Stimulated activated CD4-positive, alpha-beta T cell treated with anti-CD3 and anti-CD28 coated beads, Interleukin-1b, Interleukin-23, amount 100 ng/mL, for 24 hours (primary cell): ENCODE measurements at places on chromosomes 5 and 9.

DNA sequence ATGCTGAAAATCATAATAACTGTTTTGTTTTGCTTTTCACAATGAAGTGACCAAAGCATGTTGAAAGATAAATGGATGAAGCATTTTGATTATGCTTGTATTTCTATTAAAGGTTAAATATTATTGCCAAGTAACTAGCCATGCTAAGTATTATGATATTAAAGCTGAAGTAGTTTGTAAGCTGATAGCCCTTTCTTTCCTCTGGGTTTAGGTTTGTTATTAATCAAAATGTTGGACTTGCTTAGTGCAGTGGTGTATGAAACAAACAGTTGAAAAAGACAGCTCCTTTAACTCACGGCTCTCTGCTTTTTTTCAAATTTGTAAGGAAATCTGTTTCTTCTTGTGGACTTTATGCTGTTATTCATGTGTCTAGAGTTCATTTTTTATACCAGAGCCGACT, 246.0 kb downstream of the CWC27 start:
- DNase-seq: no peak

GRCh38 chr5:90902651-90903386, 344.2 kb downstream of the ADGRV1 start:
- no peak for DNase-seq

- DNase-seq: no peak
Observed at GRCh38 chr9:76603448-76603895, 144.5 kb downstream of the GCNT1 start.

DNA sequence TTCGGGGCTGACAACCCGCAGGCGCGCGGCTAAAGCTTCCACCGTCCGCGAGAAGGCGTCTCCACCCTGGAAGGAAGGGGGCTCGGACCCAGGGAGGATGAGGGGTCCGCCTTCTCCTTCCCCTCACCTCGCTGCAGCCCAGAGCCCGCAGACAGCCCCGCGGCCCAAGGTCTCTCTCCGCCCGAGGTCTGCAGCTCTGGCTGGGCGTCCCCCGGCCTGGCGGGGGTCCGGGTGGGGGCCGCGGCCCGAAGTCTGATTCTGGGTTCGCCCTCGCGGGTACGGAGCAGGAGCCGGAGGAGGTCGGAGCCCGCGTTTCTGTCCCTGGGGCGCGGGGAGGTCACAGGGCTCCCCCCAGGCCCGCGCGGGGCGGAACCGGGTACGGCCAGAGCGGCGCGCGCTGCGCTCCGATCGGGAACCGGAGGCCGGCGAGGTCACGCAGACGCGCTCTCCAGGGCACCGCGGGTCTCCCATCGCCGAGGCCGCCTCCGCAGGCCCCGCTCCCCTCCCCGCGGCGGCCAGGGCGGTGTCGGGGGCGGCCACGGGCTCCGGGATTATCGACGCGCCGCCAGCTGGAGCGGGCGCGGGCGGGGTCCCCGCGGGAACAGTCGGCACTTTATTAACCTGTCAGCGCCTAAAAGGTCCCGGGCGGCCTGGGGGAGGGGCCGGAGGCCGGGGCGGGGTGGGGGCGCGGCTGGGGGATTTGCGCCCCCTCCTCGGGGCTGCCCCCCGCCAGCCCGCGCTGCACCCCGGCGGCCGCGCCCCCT, 11.6 kb downstream of the LHX3 start:
- DNase-seq: no peak

GRCh38 chr5:54601411-54602230, 84.1 kb downstream of the SNX18 start:
- DNase-seq: no peak

DNA sequence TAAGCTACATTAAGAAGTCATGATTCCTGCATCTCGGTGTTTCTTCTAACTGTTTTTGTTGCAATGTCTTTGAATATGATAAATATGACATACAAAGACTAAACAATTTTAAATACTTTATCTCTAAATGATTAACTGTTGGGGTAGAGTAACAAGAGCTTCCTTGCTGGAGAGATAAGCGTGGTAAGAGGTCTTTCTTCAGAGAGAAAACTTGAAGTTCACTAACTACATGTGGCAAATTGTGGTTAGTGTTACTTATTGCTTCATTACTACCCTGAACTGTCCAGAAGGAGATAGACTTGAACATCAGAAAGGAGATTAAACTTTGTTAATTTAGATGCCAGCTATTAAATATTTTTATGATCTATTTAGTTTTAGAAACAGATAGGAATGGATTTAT, 7.0 kb upstream of the ARSB start:
- DNase-seq: no peak

DNA sequence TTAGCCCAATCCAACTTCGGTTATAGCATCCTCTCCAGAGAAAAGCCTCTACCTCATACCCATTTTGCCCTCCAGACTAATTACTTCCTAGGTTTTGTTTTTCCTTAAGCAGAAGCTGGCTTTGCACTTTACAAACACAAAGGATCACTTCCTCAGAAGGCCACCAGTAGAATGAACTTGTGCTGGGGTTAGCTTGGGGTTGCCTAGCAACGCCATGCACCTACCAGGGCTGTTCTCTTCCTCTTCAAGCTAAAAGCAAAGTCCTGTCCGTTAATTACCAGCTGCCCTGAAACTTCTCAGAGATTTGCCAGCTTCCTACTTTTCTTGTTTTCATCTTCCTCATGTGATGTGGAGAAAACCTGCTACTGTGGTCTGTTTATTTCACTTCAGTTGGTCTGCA, 132.0 kb upstream of the WWC1 start:
- no peak for DNase-seq

DNA sequence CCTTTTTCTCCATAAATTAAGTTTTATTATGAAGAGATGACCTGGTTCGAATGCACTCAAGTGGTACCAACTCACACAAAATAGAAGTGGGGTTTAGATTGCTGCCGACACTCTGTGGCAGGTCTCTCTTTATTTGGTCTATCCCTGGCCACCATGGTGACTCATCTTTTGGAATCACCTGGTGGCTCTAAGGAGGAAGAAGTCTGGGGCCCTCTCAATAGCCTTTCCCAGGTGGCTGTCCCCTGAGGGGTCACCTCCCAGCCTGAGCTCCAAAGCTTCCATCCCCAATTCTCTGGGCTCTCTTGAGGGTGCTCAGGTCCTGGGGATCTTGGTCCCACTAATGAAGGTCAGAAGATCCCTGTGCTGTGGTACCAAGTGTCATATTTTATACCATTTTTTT, 136.8 kb downstream of the MVB12B start:
- no peak for DNase-seq

- no peak for DNase-seq
Observed at GRCh38 chr9:111926421-111926875, 29.8 kb downstream of the UGCG start.

DNA sequence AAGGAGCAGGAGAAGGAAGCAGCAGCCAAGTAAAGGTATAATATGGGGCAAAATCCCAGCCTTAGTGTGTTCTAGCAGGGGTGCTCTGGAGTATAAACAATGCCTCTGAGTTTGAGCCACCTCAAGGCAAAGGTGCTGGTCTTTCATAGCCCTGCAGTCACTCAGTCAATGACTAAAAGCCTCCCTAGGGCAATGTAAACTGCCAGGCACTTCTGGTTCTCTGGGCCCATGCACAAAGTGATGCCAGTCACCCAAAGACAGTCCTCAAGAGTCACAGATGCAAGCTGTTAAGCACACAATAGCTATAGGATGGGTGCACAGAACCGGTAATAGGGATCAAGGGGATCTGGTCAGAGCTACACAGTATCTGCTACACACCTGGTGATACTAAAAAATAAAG, 12.6 kb downstream of the ZBTB5 start:
- no peak for DNase-seq

DNA sequence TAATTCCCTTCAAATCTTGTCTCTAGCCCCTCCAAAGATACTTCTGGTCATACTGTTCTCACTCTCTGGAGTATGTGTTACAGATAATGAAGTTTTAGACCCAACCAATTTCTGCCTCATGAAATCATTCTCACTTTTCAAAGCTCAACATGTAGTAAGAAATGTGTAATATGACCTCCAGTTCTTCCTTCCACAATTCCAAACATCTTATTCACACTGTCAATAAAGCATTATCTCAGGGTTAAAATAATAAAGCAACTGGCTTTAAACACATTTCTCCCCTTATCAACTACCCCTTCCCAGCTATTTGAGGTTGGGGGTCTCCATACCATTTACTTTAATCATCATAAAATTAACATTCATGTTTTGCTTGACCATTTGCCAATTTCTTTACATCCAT, 654.1 kb downstream of the RAB3C start:
- DNase-seq: no peak

- no peak for DNase-seq
Observed at GRCh38 chr9:93030642-93031628, 27.6 kb upstream of the SUSD3 start.

DNA sequence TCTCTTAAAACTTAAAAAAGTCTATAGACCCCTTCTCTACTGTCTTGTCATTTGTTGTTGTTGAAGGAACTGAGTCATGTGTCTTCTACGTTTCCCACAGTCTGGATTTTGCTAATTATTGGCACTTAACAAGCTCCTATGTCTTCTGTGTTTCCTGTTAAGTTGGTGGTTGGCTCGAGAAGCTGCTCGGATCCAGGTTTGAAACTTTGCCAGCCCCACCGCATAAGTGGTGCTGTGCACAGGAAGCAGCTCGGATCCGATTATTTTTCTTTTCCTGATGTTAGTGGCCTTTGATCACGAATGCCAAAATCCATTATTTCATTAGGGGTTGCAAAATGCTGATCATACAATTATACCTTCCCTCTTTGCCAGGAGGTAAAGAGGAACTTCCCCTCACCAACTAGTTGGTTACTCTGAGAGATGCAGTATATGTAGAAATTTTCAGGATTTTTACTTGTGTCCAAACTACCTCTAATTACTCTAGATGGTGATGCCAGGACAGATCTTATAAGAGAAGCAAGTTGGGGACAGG, 186.5 kb downstream of the NSG2 start:
- no peak for DNase-seq

GRCh38 chr9:77935974-77936373, 95.6 kb downstream of the GNAQ start:
- no peak for DNase-seq

DNA sequence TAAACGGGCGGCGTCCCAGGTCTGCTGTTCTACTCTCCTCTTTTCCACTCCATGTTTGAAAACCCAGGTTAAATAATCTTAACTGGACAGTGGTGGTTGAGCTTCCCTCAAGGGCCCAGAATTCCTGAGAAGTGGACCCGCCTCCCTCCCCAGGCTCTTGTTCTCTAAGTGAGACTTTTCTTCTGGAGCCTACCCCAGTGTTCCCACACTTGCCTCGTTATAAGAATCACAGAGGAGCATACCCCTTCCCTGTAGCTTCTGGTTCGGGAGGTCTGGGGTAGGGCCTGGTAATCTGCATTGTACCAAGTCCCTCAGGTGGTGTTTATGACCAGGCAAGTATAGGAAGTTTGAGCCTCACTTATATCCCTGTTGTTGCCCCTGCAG, 12.0 kb downstream of the PSD2 start:
- no peak for DNase-seq

DNA sequence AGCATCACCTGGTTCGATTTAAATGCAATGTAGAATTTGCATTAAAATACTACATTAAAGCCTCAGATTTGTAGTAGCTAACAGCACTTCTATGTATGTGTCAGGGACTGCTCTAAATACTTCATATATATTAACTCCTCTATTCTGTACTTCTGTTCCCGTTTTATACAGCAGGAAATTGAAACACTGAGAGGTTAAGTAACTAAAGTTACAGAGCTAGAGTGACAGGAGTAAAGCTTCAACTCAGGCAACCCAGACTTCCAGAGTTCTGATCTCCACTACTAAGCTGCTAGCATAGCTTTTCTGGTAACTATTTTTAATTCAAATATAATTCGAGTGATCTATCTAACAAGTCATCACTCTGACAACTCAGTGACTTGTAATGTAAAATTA, 619 bp upstream of the APC start:
- no peak for DNase-seq

DNA sequence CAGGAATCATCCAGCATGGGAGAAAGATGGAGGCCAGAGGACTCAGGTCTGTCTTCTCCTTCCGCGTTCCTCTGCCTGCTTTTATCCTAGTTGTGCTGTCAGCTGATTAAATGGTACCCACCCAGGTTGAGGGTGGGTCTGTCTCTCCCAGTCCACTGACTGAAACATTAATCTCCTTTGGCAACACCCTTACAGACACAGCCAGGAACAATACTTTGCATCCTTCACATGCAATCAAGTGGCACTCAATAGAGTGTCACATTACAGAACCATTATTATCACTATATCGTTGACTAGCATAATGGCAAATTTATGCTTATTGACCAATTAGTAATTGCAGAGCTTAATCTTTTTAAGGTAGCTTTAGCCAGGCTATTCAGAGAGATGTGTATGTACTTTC, 64.8 kb downstream of the UNC13B start:
- DNase-seq: no peak

- no peak for DNase-seq
Observed at GRCh38 chr9:70954596-70955143, 166.8 kb downstream of the TRPM3 start.

GRCh38 chr9:26947736-26948135, 694 bp upstream of the PLAA start:
- no peak for DNase-seq

- no peak for DNase-seq
Observed at GRCh38 chr9:75369989-75370388, 281.7 kb downstream of the OSTF1 start.

DNA sequence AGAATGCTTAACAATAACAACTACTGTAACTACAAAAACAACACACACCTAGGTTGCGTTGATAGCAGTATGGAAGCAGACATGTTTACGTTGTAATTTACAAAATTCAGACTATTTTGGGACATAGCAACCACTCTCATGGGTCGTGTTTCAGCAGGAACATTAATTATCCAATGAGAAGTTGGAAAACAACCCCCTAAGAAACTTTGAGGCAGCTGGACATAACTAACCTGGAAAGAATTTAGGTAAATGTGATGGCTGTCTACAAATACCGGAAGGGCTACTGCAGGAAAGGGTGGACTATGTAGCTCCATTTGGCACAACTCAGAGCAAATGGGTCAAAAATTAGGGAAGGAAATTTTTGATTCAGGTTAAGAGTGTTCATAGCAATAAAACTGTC, 409.3 kb downstream of the ADGRV1 start:
- no peak for DNase-seq

DNA sequence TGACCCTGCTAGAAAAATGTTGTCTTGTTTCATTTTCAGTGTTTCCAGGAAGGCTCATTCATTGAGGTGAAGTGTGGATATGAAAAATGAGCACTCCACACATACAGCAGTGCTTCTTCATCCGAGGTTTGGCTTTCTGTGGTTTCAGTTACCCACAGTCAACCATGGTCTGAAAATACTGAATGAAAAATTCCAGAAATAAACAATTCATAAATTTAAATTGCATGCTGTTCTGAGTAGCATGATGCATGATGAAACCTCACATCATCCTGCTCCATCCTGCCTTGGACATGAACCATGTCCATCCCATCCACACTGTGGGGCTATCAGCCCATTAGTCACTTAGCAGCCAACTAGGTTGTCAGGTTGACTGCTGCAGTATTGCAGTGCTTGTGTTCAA, 10.4 kb upstream of the SLC45A2 start:
- DNase-seq: no peak

DNA sequence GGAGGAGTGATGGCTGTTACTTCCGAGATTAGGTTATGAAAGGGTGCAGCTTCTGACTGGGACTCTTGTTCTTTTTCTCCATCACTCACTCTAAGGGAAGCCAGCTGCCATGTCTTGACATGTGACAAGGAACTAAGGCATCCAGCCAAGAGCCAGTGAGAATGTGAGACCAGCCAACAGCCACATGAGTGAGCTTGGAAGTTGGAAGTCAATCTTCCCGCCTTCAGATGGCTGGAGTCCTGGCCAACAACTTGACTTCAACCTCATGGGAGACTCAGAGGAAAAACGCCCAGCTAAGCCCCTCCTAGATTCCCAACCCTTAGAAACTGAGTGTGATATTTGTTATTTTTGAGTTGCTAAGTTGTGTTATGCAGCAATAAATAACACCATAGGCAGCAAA, 201.1 kb downstream of the SNX18 start:
- no peak for DNase-seq
